Renal cortex interstitium (tissue), 15 donors: ENCODE measurements at places on chromosomes 1 and 21. TPM values are rescaled to one million over a fixed set of nuclear protein-coding genes. Genes with fewer than 3 reads are reported as not detected.

RPL22 gene
- 669 TPM for polyA plus RNA-seq

SELENON gene
- polyA plus RNA-seq: 67.5 TPM

FAM72C gene
- 2.4 TPM for polyA plus RNA-seq

NBPF4 gene
- polyA plus RNA-seq: not detected

GJA9 gene
- 0.50 TPM for polyA plus RNA-seq

GJA4 gene
- polyA plus RNA-seq: 12.5 TPM

PBX1 gene
- 165 TPM for polyA plus RNA-seq

VASH2 gene
- 22.7 TPM for polyA plus RNA-seq

RIPPLY3 gene
- polyA plus RNA-seq: 3.0 TPM

KRTAP10-11 gene
- not detected for polyA plus RNA-seq

CACHD1 gene
- 56.6 TPM for polyA plus RNA-seq

FAM151A gene
- 23.1 TPM for polyA plus RNA-seq

ADAR gene
- 150 TPM for polyA plus RNA-seq

SLC66A1 gene
- polyA plus RNA-seq: 15.7 TPM

TFF2 gene
- not detected for polyA plus RNA-seq

CFHR2 gene
- not detected for polyA plus RNA-seq
